ENCODE measurements at places on chromosomes 13 and 19. TPM values are rescaled to one million over a fixed set of nuclear protein-coding genes. Genes with fewer than 3 reads are reported as not detected.

DNA sequence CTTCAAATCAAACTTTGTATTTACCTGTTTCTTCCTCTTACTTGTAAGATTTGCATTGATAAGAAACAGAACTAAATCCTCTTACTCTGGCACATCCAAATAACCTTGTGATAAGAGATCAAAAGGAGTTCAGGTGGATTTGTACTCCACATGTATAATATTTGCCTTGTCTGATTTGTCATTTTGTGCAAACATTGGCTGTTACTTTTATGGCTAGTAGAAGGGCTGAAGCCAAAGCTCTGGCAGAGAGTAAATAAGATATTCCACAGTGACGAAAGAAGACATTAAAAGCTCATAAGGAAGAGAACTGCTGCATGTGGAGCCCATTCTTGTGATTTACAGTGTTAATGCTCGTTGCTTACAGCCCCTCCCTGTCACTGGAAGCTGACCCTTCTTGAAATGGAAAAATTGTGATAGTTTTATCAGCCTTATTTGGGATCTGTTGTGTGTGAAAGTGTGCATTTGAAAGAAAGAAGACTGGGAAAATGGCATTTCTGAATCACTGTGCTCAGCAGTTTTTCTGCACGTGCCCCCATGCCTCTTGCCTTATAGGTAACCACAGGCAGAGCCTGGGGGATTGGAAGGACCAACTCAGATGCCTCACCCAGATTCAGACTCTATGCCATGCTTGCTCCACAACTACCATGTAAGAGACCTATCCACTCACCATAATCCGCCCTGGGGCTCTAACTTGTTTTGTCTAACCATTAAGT is 68.2 kb downstream of the OXGR1 start:
- no peak for DNase-seq
- no peaks in the 10 kb centered on the region for H3K27me3 ChIP-seq
- no peak overlapping the region for H3K4me3 ChIP-seq

DNA sequence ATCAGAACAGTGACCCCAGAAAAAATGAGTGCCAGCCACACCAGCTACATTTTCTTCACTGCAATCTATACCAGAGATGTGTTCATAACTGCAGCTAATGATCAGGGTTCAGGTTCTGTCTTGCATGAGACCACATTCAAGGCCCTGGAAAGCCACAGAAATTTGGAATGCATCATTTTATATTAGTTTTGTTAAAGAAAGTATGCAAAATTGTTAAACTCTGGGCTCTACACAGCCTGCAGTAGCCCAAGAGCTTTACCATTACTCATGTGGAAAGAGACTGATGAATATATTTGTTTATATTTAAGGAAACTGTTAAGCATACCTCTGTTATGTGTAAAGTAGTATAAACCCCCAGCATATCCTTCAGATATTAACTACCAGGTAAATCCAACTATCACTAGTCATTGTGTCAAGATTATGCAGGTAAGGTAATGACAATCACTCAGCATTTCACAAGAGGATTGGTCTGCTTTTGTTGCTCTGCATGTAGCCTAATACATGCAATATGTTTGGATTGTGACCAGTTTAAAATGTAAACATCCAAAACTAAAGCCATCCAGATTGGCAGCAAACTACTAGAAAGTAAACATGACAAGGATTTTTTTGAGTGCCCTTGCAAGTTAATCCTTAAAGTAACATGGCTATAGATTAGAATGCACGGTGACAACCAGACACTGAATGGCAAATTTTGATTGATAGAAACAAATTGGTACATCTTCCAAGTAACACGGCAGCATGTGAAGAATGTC is 429.1 kb upstream of the ARGLU1 start:
- H3K36me3 ChIP-seq = no peaks in the 10 kb centered on the region
- H3K27ac ChIP-seq = no peak overlapping the region
- H3K27me3 ChIP-seq = no peaks in the 10 kb centered on the region

DNA sequence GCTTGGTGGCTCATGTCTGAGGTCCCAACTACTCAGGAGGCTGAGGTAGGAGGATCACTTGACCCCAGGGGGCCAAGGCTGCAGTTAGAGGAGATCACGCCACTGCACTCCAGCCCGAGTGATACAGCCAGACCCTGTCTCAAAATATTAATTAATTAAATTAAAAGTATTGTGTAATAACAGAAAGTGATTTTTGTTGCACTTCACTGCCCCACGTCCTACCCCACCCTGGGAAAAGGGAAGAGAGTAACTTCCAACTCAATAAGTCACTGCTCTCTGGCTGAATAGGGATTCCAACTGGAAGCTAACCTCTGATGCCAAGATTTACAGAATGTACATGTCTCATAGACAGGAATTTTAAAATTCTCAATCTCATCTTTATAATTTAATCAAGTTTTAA is 47.2 kb downstream of the ZNF611 start:
- no peak for DNase-seq
- H3K4me3 ChIP-seq = no peak overlapping the region
- peaks cover 31% of the 10 kb centered on the region for H3K4me1 ChIP-seq
- H3K27me3 ChIP-seq = no peaks in the 10 kb centered on the region
- H3K36me3 ChIP-seq = no peaks in the 10 kb centered on the region

GRCh38 chr13:36862002-36862685 is 43.1 kb downstream of the RFXAP start:
- DNase-seq = no peak
- peaks cover 13% of the 10 kb centered on the region for H3K36me3 ChIP-seq
- H3K27me3 ChIP-seq = no peaks in the 10 kb centered on the region
- H3K27ac ChIP-seq = no peak overlapping the region
- H3K4me3 ChIP-seq = no peak overlapping the region

The SLC10A2 gene
- not detected for total RNA-seq

DNA sequence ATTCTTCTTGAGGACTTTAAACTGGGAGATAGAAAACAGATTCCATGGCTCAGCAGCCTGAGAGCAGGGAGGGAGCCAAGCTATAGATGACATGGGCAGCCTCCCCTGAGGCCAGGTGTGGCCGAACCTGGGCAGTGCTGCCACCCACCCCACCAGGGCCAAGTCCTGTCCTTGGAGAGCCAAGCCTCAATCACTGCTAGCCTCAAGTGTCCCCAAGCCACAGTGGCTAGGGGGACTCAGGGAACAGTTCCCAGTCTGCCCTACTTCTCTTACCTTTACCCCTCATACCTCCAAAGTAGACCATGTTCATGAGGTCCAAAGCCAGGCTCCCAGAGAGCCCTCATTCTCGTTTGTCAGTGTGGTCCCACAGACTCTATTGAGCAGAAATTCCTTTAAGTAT is 8.1 kb downstream of the N4BP2L1 start:
- H3K4me1 ChIP-seq = no peaks in the 10 kb centered on the region
- H3K36me3 ChIP-seq = no peaks in the 10 kb centered on the region
- no peak overlapping the region for H3K4me3 ChIP-seq
- no peak overlapping the region for H3K27ac ChIP-seq

GRCh38 chr13:30338331-30338851 is 31.0 kb upstream of the KATNAL1 start:
- peaks cover 42% of the 10 kb centered on the region for H3K4me1 ChIP-seq
- H3K27me3 ChIP-seq = no peaks in the 10 kb centered on the region
- H3K36me3 ChIP-seq = no peaks in the 10 kb centered on the region
- H3K27ac ChIP-seq = no peak overlapping the region
- no peak overlapping the region for H3K4me3 ChIP-seq
- DNase-seq = no peak

The CACNA1A gene
- total RNA-seq = 0.45 TPM

- H3K36me3 ChIP-seq = no peaks in the 10 kb centered on the region
- DNase-seq = no peak
- H3K4me3 ChIP-seq = no peak overlapping the region
These were observed 385.8 kb downstream of the KCNRG start for GRCh38 chr13:50401049-50401505.

DNA sequence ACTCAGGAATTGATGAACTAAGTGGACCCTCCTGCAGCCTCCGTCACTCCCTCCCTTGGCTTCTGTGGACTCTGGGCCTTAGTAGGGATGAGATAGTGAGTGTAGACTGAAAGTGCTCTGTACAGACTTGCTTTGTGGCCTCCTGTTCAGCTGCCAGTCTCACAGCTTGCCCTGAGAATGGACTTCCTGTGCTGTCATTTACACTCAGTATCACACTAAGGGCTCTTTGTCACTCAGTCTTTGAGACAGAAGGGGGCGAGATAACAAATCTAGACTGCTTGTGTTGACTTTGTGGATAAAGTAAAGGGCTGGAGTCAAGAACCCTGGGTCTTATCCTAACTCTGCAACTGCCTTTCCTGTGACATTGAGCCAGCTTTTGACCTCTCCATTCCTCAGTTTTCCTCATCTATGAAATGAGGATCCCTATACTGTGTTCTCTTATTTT is 21.0 kb upstream of the SPRY2 start:
- H3K4me3 ChIP-seq = no peak overlapping the region
- peaks cover 23% of the 10 kb centered on the region for H3K4me1 ChIP-seq
- H3K27me3 ChIP-seq = no peaks in the 10 kb centered on the region
- no peaks in the 10 kb centered on the region for H3K36me3 ChIP-seq

DNA sequence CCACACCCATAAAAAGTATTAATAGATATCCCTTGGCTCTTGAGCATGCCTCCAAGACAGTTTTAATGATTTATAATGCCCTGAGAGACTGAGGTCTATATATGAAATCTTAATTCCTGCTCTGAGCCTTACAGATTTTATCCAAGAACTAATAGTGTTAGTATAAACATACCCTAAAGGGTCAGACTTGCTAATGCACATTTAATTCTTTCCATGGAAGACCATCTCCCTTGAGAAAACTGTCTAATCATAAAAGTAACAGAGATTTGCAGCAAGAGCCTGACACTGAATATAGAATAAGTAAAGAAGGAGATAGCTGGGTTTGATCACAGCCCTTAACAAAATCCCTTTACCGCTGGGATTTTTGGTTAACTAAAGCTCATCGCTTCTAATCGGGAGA is 650.8 kb upstream of the KLF12 start:
- H3K4me1 ChIP-seq = no peaks in the 10 kb centered on the region
- no peaks in the 10 kb centered on the region for H3K36me3 ChIP-seq
- no peak for DNase-seq
- H3K27me3 ChIP-seq = no peaks in the 10 kb centered on the region

The ZSCAN4 gene
- not detected for total RNA-seq

DNA sequence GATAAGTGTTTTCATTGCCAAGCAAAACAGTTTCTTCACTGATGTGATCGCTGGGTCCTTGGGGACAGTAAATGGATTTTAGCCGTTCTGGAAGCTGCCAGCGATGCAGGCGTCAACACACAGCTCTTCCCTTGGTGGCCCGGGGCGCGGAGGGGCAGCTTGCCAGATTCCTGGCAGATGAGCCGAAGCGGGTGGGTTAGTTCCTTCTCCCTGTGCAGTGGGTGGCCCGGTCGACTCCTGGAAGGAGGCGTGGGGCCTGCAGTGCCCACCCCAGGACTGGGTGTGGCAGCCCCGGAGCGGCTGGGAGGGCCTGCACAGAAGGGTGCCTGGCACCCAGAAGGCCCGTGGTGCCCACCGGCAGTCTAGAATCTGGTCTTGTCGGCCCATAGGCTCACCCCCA is 69.0 kb downstream of the KDM4B start:
- H3K27me3 ChIP-seq = no peaks in the 10 kb centered on the region
- no peak overlapping the region for H3K4me3 ChIP-seq
- H3K4me1 ChIP-seq = peaks cover 6% of the 10 kb centered on the region
- no peak for DNase-seq
- peaks cover 58% of the 10 kb centered on the region for H3K36me3 ChIP-seq

DNA sequence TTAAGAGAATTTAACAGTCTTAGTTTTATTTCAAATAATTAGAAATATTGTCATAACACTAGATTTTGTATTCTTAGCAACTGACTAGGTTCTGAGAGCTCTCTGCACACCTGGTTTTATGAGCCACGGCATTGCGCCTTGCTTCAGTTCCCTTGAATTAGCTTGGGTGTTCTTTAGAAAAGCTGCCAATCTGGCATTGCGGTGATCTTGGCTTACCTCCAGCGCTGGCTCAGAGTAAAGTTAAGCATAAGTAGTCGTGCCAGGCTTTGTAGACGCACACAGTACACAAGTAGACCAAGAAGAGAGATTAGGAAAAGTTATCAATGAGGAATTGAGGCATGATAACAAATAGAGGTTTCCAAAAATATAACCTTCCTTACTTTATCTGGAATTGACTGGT is 45.7 kb downstream of the TPP2 start:
- DNase-seq = peak; percentile 47
- H3K36me3 ChIP-seq = peaks cover 100% of the 10 kb centered on the region
- H3K4me1 ChIP-seq = peaks cover 4% of the 10 kb centered on the region

DNA sequence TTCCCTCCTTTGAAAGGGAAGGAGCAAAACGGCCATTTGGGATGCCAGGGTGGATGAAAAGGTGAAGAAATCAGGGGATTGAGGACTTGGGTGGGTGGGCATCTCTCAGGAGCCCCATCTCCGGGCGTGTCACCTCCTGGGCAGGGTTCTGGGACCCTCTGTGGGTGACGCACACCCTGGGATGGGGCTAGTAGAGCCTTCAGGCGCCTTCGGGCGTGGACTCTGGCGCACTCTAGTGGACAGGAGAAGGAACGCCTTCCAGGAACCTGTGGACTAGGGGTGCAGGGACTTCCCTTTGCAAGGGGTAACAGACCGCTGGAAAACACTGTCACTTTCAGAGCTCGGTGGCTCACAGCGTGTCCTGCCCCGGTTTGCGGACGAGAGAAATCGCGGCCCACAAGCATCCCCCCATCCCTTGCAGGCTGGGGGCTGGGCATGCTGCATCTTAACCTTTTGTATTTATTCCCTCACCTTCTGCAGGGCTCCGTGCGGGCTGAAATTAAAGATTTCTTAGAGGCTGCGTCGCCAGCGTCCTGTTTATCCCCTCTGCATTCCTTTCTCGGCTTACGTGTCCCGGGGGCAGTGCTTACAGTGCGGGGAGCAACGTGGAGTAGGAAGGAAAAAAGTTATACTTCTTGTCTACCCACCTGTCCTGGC is 15.2 kb upstream of the S1PR4 start:
- H3K36me3 ChIP-seq = peaks cover 18% of the 10 kb centered on the region
- no peaks in the 10 kb centered on the region for H3K27me3 ChIP-seq
- no peak overlapping the region for H3K4me3 ChIP-seq
- no peak overlapping the region for H3K27ac ChIP-seq
- peak; percentile 67 for DNase-seq

- H3K27me3 ChIP-seq = no peaks in the 10 kb centered on the region
- no peaks in the 10 kb centered on the region for H3K4me1 ChIP-seq
- H3K27ac ChIP-seq = no peak overlapping the region
- no peak for DNase-seq
- no peak overlapping the region for H3K4me3 ChIP-seq
These were observed 16.5 kb upstream of the KLF2 start for GRCh38 chr19:16308081-16308480.

All from heart left ventricle (tissue), 16 donors.